Urinary bladder (tissue), 4 donors: ENCODE measurements at places on chromosomes 1 and 21.

DNA sequence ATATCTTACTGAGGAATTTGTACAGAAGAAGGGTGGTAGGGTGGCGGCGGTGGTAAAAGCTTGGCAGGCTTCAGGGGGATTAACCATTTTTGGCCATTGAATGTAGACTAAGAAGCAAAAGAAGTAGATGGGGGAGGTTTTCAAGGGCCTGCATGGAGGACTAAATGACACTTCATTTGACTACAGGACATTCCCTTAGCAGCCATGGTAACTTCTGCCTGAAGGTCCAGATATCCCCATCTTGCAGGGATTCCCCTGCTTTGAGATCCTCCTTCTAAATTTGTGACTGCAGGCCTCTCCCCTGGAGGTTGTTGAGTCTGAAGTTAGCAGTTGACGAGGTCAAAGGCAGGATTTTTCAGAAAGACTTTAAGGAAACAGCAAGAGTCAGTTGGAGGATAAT, 4.8 kb downstream of the VASH2 start:
- DNase-seq, result no peak

GRCh38 chr1:5391725-5392124, 600.5 kb downstream of the NPHP4 start:
- no peak for DNase-seq

DNA sequence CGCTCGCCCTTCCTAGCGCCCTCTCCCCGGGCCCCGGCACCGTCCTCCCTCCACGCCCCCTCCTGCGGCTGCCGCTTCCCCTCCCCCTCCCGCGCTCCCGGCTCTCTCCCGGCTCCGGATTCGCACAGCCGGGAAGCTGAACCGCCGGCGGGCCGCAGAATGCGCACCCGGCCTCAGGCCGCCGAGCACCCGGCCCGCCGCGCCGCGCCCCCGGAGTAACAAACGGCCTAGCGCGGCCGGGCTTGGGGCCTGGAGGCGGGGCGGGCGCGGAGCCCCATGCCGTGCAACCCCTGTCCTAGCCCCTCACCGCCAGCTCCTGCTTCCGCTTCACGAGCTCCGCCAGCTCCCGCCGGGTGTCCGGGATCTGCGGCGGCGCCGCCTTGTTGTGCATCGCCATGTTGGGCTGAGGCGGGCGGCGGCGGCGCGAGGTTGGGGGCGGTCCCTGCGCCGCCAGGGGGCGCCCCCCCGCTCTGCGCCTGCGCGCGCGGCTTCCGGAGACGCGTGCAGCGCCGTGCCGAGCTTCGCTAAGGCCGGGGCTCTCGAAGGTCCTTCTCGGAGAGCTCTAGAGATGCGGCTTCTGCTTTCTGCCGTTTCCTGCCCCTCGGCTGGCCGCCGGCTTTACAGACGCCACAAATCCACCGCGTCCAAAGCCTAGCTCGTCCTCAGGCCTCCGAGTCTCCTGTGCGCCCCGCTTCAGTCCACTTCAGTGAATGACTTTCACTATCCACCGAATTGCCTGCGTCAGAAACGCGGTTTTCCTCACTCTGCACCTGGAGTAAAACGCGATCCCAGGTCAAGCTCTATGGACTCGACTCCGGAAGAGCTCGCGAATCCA, at the start of gene MEAF6:
MEAF6 (minus strand) TSS at position 417 of the 835 bp plus-strand sequence; CDS start at position 397, 20 bp downstream.
- peak; percentile 37 for DNase-seq

- no peak for DNase-seq
These were observed 638 bp downstream of the CD84 start for GRCh38 chr1:160578525-160579191.

DNA sequence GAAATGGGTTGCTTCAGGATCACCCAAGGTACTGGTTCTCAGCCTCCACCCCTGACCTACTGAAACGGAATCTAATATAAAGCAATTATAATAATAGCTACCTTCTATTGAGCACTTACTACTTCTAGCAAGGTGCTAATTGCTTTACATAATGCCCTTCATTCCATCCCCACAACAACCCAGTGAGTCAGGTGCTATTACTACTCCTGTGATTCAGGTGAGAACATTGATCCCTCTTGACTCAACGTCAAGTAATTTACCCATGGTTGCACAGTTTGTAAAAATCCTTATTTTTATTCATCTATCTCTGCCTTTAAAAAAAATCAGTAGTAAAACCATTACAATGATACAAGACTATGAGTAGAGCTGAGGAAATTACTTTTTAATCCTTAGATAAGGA, 85.2 kb downstream of the UCHL5 start:
- no peak for DNase-seq

- no peak for DNase-seq
These were observed 315.2 kb downstream of the RPS6KC1 start for GRCh38 chr1:213366141-213366831.

GRCh38 chr1:176211396-176212165, 4.5 kb upstream of the COP1 start:
- no peak for DNase-seq

DNA sequence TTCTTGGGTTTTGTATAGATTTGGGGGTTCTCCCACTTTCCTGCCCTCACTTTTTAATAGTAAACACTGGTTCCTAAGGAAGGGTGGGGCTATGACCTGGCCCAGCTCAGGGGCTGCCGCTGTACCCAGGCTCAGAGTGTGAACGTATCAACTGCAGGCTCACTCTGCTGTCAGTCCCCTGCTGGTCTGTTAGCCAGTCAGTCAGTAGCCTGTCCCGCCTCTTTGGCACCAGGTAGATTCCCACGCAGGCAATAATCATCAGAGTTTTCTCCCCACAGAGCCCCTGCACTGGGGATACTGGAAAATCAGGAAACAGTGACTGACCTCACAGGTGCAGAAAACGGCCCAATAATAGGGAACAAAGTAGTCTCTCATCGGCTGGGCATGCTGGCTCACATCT, 15.0 kb upstream of the ALPL start:
- DNase-seq, result no peak

DNA sequence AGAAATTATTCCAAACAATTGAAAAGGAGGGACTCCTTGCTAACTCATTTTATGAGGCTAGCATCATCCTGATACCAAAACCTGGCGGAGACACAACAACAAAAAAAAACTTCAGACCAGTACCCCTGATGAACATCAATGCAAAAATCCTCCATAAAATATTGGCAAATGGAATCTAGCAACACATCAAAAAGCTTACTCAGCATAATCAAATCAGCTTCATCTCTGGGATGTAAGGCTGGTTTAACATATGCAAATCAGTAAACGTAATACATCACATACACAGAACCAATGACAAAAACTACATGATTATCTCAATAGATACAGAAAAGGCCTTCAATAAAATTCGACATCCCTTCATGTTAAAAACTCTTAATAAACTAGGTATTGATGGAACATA, 440.1 kb downstream of the NUF2 start:
- no peak for DNase-seq

DNA sequence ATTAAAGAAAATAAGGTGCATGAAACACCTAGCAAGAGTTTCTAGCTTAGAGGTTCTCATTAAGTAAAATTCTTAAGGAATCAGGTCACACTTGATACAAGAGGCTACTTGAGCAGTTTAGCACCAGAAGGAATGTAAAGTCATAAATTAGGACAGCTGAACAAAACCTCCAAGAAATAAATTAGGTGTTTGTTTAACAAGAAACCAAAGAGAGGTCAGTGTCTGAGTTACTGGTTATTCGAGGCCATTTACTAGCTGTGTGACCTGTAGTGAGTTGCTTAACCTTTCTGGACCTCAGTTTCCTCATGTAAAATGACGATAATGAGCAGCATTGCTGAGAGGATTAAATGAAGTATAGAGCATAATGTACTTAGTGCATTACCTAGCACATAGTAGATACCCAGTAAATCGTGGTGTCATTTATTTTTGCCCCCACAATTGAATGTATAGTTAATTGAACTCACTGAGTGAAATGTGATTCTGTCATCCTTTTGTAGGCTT, 908 bp upstream of the ELK4 start:
- no peak for DNase-seq

- no peak for DNase-seq
These were observed at the start of gene NCF2 for GRCh38 chr1:183590244-183591191. Gene NCF2 (minus strand): TSS chr1:183590459. CDS start chr1:183590329, 130 bp downstream.

- no peak for DNase-seq
These were observed 40.5 kb downstream of the CDC14A start for GRCh38 chr1:100392756-100393155.

DNA sequence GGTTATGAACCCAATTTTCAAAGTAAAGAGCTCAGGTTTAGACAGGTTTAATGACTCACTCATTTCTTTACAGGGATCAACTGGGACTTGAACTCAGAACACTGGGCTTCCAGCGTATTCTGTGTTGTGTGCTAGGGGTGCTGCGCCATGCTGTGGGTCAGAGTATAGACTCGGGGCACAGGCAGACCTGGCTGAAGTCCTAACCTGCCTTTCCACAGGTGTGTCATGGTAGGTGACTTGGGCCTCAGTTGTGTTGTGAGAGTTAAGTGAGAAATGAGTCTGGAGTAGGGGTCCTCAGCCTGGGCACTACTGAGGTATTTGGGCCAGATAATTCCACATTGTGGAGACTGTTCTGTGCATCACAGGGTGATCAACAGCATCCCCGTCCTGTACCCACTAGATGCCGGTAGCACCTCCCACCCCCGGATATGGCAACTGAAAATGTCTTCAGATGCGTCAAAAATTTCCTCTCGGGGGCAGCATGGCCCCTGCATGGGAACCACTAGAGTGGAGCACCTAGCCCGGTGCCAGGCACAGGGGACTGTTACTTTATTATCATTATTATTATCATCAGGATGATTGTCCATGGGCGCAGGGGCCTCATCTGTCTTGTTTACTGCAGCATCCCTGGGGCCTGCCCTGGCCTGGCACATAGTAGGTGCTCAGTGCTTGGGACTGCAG, 575.5 kb downstream of the PTPRU start:
- DNase-seq, result no peak

GRCh38 chr1:8267307-8267706, 50.6 kb upstream of the SLC45A1 start:
- DNase-seq, result no peak

GRCh38 chr1:3836421-3836820, 20.6 kb downstream of the CEP104 start:
- no peak for DNase-seq
